Natural killer cell (primary cell): ENCODE measurements at places on chromosomes 3 and 15.

GRCh38 chr3:133293397-133294110, 106.3 kb upstream of the BFSP2 start:
- DNase-seq: no peak

DNA sequence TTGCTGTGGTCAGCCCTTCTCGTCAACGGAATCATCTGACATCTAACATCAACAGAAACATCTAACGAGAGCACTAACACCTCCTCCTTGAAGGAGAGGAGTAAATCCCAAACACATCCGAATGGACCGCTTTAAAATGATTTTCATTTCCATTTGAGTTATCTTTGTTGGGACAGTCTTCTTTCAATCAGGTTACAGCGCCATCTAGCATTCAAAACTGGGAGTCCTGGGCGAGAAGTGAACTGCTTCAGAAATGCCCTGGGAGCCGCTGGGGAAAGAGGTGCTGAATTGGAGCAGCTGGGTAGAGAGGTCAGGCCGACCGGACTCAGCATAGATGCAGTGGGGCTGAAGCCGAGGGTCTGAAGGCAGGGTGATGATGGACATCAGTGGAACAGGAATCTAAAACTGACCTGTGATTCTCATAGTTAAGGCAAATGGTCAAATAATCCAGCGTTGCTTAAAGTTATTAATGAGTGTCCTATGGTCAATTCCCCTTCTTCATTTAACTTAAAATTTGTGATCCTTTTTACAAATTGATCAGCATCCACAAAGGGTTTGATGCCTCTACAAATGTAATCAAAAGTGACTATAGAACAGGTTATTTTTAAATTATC, 170.0 kb upstream of the NDN start:
- no peak for DNase-seq

DNA sequence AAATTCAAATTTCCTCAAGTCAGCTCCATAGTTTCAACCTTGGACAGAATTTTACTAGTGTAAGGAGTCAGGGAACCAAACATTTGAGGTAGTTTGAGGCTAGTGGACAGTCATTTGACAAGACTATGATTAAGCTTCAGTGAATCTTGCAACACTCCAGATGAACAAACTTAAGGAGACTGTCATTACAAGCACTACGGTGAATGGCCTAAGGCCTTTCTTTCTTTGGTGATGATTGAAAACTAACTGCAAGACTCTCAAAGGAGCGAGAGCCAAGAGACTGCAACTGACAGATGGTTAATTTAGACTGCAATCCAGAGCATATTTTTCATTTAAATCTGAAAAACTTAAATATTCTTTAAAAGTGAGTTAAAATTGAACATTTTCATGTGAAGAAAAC, 272.3 kb upstream of the NECTIN3 start:
- no peak for DNase-seq

GRCh38 chr3:178537122-178537705, 978 bp downstream of the KCNMB2 start:
- DNase-seq: no peak

- DNase-seq: no peak
These were observed 294.8 kb upstream of the NR2E3 start for GRCh38 chr15:71515375-71516186.

DNA sequence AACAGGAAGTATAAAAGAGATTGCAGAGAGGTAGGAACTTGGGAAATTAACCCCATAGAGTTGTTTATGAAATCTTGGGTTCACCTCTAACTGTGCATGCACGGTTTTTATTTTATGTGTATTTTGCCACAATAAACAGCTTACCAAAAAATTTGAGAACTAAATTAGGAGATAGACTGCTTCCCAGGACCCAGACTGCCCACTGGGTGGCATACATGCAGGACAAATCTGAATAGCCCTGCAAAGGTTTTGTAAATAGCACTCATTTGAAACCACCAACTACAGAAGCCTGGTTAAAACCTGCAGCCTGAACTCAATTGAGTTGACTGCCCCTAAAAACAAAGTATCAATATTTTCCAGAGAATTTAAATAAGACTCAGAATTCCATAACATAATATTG, 96.4 kb upstream of the SLCO2A1 start:
- DNase-seq: no peak

GRCh38 chr15:71599418-71600151, 210.8 kb upstream of the NR2E3 start:
- no peak for DNase-seq

GRCh38 chr3:150314248-150315004, 93.7 kb upstream of the TSC22D2 start:
- no peak for DNase-seq

- DNase-seq: no peak
These were observed 56.2 kb downstream of the SH3BP5 start for GRCh38 chr3:15276028-15276724.

GRCh38 chr15:90701880-90702630, 15.1 kb upstream of the BLM start:
- DNase-seq: no peak

DNA sequence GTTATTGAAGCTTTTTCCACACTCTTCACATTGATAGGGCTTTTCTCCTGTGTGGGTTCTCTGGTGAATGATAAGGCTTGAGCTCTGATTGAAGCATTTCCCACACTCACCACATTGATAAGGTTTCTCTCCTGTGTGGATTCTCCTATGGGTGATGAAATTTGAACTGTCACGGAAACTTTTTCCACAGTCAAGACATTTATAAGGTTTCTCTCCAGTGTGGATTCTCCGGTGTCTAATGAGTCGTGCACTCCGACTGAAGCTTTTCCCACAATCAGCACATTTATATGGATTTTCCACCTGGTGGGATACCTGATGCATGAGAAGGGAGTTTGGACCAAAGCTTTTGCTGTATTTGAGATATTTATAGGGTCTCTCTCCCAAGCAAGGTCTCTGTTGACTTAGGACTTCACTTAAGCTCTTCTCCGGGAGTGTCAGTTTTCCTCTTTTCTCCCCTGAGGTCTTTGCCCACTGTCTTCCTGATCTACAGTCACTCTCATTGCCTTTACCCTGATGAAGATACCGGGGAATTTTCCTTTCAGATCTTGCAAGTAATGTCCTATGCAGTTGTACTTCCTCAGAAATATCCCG, 9.4 kb downstream of the ZSCAN29 start:
- DNase-seq: no peak

DNA sequence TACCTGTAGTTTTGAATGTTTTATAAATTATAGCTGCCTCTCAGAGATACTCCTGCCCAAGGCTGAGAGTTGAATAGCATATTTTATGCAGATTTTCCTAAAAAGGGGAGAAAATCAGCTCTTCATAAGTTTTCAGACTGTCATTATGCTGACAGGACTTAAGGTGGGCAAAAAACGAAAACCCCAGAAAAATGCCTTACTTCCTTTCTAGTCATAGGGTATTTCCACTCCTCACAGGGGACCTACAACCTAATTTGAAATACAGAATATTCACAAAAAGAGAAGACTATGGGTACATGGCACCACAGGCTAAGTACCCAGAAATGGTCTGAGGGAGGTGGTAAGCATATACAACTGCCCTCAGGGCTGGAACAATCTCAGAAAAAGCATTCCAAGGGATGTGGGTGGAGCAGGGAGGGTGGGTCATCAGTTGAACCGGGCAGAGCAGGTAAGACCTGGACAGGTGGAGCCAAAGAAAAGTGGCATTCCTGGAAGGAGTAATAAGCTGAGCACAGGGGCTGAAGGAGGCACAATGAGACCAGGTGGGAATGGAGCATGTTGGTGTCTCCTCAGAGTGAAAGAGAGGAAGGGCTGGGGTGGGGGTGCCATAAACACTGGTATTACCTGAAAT, 10.6 kb upstream of the OXSR1 start:
- no peak for DNase-seq

- DNase-seq: no peak
These were observed 2.1 kb upstream of the RFT1 start for GRCh38 chr3:53132347-53132746.

GRCh38 chr3:24040311-24040710, 95.2 kb downstream of the NR1D2 start:
- DNase-seq: no peak

DNA sequence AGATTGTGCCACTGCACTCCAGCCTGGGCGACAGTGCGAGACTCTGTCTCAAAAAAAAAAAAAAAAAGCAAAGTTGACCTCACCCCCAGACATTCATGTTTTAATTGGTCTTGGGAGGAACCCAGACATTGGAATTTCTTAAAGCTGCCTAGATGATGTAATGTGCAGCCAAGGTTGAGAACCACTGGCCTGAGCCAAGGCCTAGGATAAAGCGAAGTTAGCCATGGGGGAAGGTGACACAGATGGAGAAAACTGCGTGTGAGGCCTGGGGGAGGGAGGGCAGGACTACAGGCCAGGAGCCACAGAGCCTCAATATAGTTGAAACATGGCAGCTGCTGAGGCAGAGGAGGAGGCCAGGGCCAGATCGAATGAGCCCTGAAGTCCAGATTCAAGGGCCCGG, 21.0 kb downstream of the GLB1 start:
- DNase-seq: no peak

GRCh38 chr3:149395107-149396089, 17.9 kb upstream of the TM4SF1 start:
- no peak for DNase-seq

- DNase-seq: peak; percentile 7
These were observed 30.0 kb downstream of the AP3B2 start for GRCh38 chr15:82679626-82680199.

DNA sequence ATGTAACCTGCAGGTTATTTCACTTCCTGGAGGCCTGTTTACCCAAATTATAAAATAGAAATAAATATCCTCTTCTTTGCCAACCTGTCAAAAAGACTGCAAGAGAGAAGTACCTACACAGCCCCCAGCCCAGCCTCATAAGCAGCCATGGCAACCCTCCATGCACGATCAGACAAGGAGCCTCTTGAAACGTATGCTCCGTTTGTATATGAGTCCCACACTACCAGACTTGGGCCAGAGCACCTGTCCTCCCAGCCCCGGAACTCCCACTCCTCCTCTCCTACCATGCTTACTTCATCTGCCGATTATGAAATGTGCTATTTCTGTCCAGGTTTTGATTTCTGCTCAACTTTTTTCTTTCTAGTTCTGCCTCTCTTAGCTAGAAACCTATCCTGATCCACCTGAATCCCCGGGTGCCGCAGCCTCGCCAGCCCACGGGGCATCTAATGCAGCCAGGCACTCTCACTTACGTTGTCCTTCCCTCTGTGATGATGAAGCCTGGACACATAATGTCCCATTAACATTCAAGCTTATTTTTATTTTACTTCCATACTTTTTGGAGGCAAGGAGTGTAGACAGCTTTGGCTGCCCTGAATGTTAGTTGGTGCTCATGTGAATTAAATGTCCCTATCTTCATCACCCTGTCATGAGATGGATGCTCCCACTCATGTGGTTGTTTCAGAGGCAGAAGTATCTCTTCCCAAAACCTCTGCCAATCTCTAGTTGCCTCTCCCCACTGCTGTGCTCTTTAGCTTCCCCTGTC, 73.8 kb downstream of the MB21D2 start:
- DNase-seq: no peak

GRCh38 chr15:65209701-65210643, 1.3 kb downstream of the CILP start:
- no peak for DNase-seq

DNA sequence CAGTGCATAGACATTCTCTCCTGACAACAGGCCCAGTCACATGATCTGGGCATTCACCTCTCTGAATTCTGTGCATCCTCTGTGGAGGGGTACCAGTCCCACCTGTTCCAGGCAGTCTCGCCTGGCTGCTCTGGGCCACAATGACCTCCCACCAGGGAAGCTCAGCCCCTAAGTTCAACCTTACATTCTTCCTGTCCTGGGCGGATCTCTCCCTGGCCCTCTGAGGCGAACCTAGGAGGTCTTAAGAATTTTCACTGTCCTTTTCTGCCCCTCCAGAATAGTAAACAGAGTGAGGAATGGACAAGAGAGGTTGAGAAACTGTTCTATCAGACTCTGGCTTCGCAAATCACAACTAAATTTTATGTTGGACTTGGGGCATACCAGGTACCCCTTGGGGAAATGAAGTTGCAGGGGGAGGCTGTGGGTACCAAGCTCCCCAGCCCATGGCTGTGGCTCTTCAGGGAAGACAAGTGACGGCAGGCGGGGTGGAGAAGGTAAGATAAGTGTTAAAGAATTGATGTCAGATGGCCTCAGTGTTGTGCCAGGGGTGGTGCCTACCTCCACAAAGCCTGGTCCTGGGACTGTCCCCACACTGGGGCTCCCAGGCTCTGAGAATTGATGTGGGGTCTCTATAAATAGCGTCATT, 5.3 kb downstream of the SCN5A start:
- DNase-seq: no peak

- DNase-seq: no peak
These were observed 655 bp upstream of the RAB11A start for GRCh38 chr15:65868546-65869125.
